Activated T-cell treated with anti-CD3 and anti-CD28 coated beads, Interleukin-2, amount 50 U/mL, for 72 hours (primary cell): ENCODE measurements at places on chromosomes 16 and 17. TPM values are rescaled to one million over a fixed set of nuclear protein-coding genes. Genes with fewer than 3 reads are reported as not detected.

SHCBP1 gene
- 36.5 TPM for total RNA-seq

HEATR9 gene
- 1.8 TPM for total RNA-seq

LYRM9 gene
- total RNA-seq, result 11.1 TPM

EIF3C gene
- total RNA-seq, result 470 TPM

HCRT gene
- not detected for total RNA-seq

ZG16B gene
- total RNA-seq, result 3.9 TPM

NACA2 gene
- total RNA-seq, result not detected

- H3K4me3 ChIP-seq, result no peak overlapping the region
- H3K4me1 ChIP-seq, result peaks cover 5% of the 10 kb centered on the region
- H3K27ac ChIP-seq, result no peak overlapping the region
Measured at GRCh38 chr17:58643147-58643546, 48.7 kb downstream of the TEX14 start.

DNA sequence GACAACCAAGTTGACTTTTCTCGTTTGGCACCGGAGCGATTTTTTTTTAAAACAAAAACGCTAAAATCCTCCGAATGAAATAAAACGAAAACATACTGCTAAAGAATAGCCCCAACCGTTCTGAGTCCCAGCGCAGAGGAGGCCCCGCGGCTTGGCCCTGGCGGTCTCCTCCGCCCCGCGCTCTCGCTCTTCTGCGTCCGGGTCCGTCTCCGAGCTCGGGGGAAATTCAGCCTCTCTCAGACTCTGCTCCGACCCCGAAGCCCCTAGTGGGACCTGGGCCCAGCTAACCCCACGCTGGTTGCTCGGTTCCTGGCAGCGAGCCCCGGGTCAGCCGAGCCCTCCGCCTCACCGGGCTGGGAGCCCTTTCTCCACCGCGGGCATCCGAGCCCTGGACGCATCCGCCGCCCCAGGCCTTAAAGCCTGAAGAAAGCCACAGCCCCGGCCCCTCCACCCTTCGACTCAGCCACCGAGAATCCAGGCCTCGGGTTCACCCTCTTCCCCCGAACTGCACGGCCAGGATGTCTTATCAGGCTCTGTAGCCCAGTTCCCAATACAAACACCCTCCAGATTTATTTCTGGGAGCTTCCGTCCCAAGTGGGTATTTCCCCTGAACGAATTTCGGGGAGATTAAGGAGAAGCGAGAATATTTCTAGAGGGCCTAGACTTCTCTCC lies 1.2 kb downstream of the TBX2 start:
- H3K4me1 ChIP-seq, result peaks cover 41% of the 10 kb centered on the region
- peaks cover 49% of the 10 kb centered on the region for H3K27me3 ChIP-seq
- peak overlapping the region; percentile 76 for H3K4me3 ChIP-seq
- no peak for DNase-seq

GRCh38 chr17:67164302-67164701 lies 80.7 kb downstream of the HELZ start:
- H3K36me3 ChIP-seq, result peaks cover 5% of the 10 kb centered on the region
- H3K27me3 ChIP-seq, result no peaks in the 10 kb centered on the region
- H3K27ac ChIP-seq, result no peak overlapping the region
- DNase-seq, result no peak
